DMS79 (cell line): ENCODE measurements at places on chromosomes 16 and 17.

DNA sequence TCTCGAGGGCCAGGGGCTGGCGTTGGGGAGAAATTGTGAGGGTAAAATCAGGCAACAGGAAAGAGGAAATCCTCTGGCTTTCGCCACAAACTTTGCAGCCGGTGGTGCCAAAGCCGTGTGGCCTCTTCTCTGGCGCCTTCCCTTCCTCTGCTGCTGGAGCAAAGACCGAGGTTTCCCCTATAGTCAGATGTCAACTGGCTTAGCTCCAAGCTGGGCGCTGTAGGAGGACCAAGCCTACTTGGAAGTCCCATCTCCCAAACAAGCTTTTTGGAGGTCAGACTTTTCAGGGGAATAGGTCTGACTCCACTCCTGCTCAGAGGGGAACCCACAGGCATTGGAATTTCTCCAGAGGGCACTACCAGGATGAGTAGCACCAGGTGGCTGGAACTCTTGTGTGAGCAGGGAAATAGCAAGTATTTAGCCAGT lies 5.0 kb downstream of the IGFBP4 start:
- DNase-seq: no peak

DNA sequence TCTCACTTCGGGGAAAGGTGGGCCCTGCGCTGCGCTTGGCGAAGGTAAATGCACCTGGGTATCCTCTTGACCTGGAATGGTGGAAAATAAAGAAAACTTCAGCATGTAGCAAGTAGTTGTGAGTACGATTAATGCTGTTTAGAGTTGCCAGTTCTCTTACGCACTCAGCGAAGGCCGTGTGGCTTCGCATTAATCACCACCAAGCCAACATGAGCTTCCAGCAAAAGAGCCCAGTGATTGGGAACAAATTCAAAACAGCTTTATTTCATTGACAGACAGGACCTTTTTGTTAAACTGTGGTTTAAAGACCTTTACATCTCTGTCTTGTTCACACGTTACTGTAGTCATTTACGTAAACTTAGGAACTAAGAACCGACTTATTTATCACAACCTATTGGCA lies 531.4 kb downstream of the MAF start:
- DNase-seq: no peak

DNA sequence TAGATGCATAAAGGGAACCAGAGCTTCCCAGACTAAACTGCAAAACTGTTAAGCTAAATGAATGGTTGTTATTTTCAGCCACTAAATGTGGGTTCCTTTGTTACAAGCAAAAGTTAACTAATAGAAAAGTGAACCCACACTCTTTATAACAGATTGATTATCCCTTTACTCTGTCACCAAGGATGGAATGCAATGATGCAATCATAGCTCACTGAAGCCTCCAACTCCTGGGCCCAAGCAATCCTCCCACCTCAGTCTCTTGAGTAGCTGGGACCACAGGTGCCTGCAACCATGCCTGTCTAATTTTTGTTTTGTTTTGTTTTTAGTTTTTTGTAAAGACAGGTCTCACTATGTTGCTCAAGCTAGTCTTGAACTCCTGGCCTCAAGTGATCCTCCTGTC lies 6.5 kb downstream of the KRT9 start:
- no peak for DNase-seq

- no peak for DNase-seq
Measured at GRCh38 chr17:6453279-6454024, 9.2 kb downstream of the PIMREG start.

GRCh38 chr16:83744441-83744981 lies 63.3 kb upstream of the HSBP1 start:
- no peak for DNase-seq

GRCh38 chr16:81693041-81693743 lies 85.9 kb upstream of the PLCG2 start:
- DNase-seq: no peak

DNA sequence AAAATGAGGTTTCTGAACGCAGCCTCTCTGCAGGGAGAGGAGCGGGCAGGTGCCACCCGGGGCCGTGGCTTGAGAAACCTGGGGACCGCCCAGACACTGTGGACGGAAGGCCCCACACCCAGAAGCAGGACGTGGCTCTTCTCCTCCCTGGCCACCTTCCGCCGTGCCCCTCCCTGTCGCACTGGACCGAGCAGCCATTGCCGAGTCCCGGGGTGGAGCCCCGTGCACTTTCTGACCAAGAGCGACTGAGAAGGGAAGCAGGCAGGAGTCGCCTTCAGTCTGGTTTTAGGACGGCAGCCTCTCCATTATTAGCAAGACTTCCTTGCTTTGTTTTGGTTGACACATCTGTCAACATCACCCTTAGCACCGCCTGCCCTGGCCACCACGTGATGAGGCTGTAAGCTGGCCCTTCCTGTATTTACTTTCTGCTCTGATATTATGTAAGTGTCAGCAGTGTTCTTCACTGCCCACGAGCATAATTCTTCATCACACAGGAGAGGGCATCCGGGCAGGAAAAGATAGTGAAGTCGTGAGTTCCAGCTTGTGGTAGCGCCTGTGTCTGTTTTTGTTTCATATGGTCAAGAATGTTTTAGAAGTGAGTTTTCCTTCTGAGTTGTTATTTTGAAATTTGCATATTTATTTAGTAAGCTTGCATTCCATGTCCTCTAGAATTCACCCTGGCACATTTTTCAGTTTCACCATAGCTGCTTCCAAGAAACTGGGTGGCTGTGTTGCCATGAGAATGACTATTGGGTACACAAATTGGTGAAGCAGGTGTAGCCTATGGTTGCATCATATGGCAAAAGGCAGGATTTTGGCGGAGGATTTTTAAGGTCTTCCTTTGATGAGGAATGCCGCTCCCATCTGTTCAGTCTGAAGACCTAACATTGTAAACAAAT lies 1.0 kb downstream of the HERPUD1 start:
- no peak for DNase-seq

DNA sequence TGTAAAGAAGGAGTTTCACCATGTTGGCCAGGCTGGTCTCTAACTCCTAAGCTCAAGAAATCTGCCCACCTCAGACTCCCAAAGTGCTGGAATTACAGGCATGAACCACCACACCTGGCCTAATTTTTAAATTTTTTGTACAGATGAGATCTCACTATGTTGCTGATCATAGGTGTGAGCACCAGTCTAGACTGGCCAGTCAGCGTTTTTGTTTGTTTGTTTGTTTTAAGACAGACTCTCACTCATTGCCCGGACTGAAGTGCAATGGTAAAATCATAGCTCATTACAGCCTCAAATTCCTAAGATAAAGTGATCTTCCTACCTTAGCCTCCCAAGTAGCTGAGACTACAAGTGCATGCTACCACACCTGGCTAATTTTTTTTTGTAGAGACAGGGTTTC lies 38.0 kb upstream of the TAOK1 start:
- no peak for DNase-seq

DNA sequence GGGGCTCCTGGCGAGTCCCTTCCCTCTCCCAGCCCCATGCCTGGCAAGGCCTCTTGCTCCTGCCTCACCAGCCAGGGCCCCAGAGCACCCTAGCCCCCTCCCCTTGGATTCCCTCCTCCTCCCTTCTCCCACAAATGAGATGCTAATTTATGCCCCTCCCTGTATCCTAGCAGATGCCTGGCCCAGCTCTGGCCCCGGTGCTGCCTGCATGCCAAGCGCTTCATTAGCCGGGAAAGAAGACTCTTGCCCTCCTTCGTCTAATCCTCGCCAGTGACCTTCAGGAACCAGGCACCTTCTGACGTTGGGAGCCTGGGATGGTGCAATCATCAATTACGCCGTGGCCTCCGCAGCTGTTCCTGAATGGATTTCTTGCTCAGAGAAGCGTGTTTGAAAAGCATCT lies 127.8 kb downstream of the SDK2 start:
- DNase-seq: no peak

- DNase-seq: no peak
Measured at GRCh38 chr16:25298165-25298872, 40.7 kb upstream of the ZKSCAN2 start.

- peak; percentile 43 for DNase-seq
Measured at GRCh38 chr17:8153957-8154607, 1.9 kb upstream of the PER1 start.

GRCh38 chr16:52440248-52440647 lies 106.7 kb downstream of the TOX3 start:
- DNase-seq: no peak

GRCh38 chr17:3929181-3929580 lies 12.9 kb upstream of the P2RX1 start:
- DNase-seq: no peak

DNA sequence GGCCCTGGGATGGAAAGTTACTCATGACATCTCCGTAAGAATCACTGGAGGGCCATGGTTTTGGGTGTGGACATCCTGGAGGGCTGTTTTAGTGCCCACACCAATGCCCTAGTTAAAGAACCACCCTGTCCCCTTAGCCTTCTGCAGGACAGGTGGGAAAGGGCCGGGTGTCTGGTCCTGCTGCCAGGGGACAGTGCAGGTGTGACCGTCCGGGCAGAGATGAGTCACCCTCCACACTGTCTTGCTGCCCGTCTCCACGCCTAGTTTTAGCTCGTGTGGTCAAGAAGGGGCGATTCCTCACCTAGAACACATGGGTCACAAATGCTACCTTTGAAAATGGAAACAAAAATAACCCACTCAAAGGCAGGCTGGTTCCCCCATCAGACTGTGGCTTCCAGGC lies 17.0 kb downstream of the CEP295NL start:
- no peak for DNase-seq

GRCh38 chr17:72614871-72615626 lies 477.4 kb downstream of the SLC39A11 start:
- DNase-seq: no peak

- DNase-seq: no peak
Measured at GRCh38 chr16:50741225-50741780, 583 bp upstream of the CYLD start.

DNA sequence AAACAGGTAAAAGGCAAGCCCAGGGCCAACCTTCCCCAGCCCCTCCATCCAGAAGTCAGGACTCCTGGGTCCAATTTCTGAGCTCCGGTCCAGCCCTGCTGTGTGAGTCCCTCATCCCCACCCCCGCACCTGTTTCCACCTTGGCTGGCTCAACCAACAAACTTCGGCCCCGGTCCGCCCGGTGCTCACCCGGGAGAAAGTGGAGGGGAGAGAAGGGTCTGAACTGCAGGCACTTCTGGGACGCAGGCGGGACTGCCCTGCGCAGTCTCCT lies 541 bp downstream of the RHBDF2 start:
- no peak for DNase-seq

DNA sequence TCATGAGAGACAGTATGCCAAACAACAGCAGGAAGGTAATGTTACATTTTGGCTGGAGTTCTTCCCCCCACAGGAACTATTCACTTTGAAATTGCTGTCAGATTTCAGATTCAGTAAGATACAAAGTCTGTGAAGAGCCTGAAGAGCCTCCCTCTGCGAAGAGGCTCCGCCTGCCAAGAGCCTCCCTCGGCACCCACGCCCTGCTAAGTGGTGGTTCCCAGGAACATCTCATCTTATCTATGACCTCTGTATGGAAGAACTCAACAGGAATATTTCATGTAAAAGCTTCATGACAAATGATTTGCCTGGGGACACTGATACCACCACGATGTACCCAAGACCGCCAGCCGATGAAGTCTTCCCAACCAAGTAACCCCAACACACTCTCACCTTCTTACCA lies 3.2 kb downstream of the ZC3H7A start:
- DNase-seq: no peak

GRCh38 chr17:17723354-17724261 lies 42.4 kb downstream of the RAI1 start:
- no peak for DNase-seq

DNA sequence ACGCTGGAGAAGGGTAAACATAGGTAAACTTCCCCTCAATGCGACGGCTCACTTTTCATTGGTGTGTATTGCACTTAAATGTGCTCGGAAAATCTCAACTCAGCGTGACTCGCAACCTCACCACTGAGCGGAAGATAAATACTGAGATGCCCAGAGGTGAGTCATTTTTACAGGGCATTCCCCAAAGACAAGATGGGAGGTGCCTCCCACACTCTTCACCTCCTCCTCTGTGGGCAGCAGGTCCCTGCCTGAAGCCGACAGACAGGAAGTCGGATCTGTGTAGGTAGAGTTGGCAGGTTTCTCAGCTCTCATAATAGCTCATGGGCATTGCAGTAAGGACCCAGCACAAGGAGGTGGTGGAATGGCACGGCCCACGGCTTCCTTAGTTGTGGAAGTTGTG lies 274.6 kb upstream of the HSBP1 start:
- peak; percentile 67 for DNase-seq

DNA sequence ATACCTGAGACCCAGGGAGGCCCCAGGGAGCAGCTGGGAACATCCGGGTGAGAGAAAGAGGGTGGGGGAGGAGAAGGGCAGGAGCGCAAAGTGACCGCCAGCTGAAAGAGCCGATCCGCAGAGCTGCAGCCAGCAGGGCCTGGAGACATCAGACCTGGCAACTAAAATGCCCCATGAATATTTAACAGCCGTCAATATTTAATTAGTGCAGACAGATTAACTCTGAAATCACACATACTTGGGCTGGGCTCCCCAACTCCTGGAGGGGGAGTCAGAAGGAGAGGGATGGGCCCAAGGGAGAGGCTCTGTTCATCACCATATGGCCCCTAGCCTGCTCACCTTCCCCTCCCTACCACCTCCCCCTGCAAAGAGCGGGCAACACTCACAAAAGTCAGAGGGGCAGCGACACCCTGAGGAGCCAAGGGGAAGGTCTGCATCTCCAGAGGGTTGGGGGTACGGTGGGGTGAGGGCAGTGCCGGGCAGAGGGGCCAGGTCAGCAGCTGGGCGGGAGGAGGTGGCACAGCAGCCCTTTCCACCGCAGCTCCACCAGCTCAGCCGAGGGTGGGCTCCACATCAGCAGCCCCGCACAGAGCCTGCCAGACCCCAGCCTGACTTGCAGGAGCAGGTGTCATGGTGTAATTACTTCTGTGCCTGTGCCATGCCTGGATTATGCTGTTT lies 61.9 kb upstream of the CCL1 start:
- no peak for DNase-seq

GRCh38 chr17:62781356-62781755 lies 26.8 kb downstream of the MARCHF10 start:
- DNase-seq: peak; percentile 66

DNA sequence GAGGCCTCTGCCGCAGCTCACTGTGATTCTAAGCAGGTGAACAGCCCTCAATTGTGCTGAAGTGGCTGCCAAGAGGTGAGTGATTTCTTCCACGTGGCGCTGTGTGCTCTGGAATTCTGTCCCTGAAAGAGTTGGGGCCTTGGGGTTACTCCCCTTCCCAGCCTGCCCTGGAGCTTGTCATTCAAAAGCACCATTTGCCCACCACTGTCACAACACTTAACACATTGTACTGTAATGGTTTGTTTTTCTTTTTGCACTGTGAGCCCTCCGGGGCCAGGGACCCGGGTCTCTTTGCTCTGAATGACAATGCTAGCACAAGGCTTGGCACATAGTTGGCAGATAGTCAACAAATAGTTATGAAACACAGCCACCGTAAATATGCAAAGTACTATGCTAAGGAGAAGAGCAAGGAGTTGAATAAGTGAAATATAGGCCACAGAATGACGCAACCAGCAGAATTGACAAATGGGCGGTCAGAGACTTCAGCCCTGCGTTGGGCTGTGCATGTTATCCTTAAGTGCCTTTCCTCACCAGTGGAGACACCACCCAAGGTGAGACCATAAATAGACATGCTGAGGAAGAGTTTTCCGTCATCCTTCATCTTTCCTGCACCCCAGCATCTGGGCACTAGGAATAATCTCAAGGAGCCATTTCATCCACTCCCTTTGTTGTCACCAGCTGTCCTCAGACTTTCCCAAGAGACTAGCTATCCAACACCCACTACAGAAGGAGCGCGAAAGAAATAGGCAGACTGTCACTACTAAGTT lies 112.0 kb upstream of the DNAH9 start:
- no peak for DNase-seq

- DNase-seq: no peak
Measured at GRCh38 chr16:11571549-11571948, 15.2 kb downstream of the LITAF start.

GRCh38 chr16:31365131-31365865 lies 10.3 kb downstream of the ITGAX start:
- no peak for DNase-seq
